HAP-1 (cell line): ENCODE measurements at places on chromosomes 16 and 17.

- DNase-seq: no peak
These were observed 9.8 kb downstream of the MIEF2 start for GRCh38 chr17:18270046-18270931.

DNA sequence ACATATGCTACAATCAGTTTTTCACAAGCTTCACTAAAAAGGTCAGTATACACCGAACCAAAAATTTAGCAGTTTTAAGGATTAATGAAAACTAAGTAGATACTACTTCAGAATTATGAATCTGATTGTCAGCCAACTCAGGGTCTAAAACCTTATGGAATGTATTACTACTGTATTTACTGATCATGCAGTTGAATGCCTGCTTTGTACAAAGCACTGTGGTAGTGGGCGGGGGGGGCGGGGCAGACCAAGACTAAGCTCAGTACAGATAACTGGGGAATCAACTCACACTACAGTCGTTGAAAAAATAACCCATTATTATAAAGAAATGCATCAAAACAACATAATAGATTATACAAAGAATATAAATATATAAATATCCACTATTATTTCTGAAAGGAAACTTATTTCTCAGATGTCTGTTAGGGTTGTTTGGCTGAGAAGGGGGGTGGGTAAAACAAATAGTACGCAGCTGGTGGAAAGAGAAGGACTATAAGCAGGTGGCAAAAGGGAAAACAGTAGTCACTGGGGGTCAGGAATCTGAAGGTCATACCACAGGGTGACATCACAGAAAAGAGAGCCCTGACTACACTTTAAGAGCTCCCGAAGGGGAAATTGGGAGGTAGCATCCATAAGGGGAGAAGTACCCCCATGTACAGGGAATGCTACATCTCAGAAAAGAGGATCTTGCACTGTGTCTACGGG, 109.4 kb upstream of the AXIN2 start:
- DNase-seq: no peak

DNA sequence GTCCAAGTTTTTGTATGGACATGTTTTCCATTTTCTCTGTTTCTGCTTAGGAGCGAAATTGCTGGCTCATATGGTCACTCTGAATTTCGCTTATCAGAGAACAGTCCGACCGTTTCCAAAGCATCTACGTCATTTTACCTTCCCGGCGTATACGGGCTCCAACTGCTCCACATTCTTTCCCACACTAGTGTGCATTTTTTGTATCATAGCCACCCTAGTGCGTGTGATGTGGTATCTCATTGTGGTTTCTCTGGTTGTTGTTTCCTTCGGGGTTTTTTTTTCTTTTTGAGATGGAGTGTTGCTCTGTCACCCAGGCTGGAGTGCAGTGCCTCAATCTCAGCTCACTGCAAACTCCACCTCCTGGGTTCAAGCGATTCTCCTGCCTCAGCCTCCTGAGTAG, 31.0 kb upstream of the BHLHA9 start:
- no peak for DNase-seq

GRCh38 chr17:42407289-42407836, 15.7 kb downstream of the CAVIN1 start:
- peak; percentile 58 for DNase-seq

DNA sequence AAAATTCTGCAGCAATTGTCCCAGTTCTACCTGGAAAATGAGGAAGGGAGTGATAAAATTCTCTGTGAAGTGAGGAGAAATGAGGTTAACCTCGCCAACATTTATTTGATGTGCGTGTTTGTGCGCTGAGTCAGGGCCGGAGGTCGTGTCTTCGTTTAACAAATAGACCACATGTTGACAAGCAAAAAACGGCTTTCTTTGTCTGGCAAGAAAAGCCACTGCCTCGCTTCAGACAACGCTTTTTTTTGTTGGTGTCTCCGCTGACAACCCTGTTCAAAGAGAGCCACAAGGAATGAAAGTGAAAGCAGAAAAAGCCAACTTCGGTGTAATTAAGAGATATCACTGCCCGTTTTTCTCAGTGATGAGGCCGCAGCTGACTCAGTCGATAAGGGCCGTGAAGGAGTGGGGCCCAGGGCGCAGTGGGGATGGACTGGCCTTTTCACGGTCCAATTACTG, 510.6 kb downstream of the CDH13 start:
- no peak for DNase-seq

- no peak for DNase-seq
These were observed 27.8 kb upstream of the ITGA3 start for GRCh38 chr17:50027881-50028735.

- no peak for DNase-seq
These were observed 2.3 kb downstream of the TMEM186 start for GRCh38 chr16:8795091-8795490.

DNA sequence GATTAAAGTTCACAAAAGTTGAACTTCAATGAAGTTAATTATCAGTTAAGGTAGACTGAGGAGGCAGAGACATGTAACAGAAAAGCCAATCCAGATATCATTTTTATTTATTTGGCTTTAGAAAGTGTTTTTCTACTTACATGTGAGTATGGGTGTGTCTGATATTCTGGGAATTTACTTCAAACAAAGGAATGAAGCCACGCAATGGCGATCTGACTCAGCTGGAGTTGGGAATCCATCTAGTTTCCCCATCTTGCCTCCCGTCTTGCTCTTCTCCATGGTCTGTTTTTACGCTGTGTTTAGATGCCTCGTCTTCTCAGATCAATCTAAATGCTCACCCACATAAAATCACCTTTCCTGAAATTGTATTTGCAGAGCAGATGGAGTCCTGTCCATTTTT, 1.7 kb upstream of the KCNJ16 start:
- DNase-seq: no peak

GRCh38 chr17:62093188-62094155, 28.4 kb upstream of the MED13 start:
- no peak for DNase-seq

GRCh38 chr17:79950751-79951150, 84.9 kb downstream of the TBC1D16 start:
- peak; percentile 85 for DNase-seq

GRCh38 chr17:78041386-78042179, 83.1 kb downstream of the TNRC6C start:
- no peak for DNase-seq

DNA sequence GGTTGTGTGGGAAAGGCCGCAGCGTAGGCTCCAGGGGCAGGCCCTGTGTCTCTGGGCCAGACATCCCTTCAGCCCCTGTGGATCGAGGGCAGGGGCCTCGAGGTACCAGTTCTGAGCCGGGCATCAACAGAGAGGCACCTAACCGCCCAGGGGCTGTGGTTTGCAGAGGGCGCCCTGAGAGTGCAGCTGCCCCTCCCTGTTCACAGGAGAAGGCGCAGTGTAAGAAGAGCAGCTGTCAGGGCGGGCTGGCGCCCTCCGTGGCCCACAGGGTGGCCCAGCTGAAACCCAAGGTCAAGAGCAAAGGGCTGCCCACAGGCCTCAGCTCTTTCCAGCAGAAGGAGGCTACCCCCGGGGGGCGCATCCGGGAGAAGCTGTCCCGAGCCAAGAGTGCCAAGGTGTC, 56.5 kb downstream of the ACTG1 start:
- no peak for DNase-seq

- DNase-seq: no peak
These were observed 3.4 kb upstream of the SLC5A10 start for GRCh38 chr17:18948476-18949006.

GRCh38 chr17:36460265-36460937, 26.1 kb upstream of the ZNHIT3 start:
- DNase-seq: no peak

DNA sequence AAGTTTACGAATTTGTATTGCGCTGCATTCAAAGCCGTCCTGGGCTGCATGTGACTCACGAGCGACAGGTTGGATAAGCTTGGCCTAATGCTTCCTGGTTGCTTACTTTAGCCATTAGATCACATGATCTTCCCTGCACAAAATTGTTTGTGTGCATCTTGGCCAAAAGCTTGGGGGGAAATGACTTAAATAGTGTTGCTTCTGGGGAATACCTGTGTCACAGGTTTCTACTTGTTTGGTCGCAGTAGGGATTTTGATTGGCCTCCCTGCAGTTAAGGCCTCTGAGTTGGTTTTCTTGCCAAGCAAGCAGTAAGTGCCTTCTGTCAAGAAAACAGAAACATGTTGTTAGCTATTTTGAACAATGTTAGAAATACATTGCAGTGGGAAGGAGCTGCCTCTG, 39.6 kb upstream of the DUSP14 start:
- no peak for DNase-seq

GRCh38 chr17:12866244-12866643, 76.9 kb downstream of the ARHGAP44 start:
- DNase-seq: no peak

DNA sequence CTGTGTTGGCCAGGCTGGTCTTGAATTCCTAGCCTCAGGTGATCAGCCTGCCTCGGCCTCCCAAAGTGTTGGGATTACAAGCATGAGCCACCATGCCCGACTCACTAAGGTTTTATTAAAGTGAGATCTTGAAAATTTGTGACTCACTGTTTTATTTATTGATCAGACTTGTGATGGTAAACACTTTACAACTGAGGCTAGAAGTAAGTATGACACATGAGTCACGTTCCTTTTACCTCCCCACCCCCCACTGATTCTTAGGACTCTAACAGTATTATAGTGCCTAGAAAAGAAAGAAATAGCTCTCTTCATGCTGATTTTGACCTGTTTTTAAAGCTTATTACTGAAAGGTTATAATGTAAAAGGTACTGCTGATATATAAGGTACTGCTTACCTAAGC, 160.6 kb downstream of the TANC2 start:
- DNase-seq: no peak

DNA sequence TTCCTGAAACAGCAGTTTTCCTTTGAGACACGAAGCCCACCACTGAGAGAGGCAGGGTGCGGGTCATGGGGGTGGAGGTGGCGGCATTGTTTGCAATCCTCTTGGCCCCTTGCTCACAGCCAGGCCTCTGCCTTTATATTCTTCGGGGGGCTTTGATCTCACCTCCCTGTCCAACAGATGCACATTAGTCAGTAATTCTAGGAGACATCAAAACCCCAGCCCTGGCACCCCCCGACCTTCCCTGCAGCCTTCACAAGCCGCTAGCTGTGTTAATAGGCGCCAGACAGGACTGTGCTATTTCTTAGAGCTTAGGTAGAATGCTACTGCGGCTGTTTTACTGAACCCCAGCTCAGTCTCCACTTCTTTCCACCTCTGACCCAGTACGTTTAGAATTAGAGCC, 212.6 kb downstream of the RBFOX1 start:
- DNase-seq: no peak

- DNase-seq: no peak
These were observed 301.8 kb downstream of the CPPED1 start for GRCh38 chr16:12501707-12502457.

DNA sequence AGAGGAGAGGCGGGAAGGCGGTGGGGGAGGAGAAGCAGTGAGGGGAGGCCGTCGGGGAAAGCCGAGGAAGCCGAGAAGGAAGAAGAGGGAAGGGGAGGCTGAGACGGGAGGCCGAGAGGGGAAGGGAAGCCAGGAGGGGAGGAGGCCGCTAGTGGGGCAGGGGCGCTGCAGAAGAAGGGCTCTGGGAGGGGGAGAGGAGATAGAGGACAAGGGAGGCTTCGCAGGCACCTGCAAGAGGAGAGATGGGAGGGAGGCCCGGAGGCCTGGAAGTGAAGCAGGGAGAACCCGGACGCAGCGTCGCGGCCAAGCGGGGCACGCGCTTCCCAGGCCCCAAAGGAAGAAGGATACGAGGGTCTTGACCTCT, 2.3 kb downstream of the C17orf58 start:
- no peak for DNase-seq

- DNase-seq: no peak
These were observed 342.2 kb upstream of the TNRC6C start for GRCh38 chr17:77616254-77616731.

- peak; percentile 32 for DNase-seq
These were observed 71.1 kb upstream of the TMEM97 start for GRCh38 chr17:28247671-28248555.

DNA sequence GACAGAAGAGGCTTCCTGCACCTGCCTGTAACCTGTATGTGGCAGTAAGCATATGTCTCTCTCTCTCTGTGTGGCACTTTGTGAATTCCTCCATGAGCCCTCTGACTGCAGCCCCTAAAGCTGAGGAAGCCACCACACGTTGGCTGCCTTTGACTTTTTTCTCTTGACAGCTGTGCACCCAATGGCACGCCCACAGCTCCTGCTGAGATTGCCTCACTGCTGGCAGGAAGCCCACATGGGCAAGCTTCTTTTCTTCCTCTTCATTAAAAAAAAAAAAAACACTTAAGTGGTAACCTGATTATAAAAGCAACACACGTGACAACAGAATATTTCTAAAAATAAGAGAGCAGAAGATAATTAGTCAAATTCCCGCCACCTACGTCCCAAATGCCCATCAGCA, 34.0 kb upstream of the PIRT start:
- DNase-seq: no peak

- DNase-seq: peak; percentile 68
These were observed at the start of gene STAT5A for GRCh38 chr17:42287977-42288802. STAT5A (plus strand) TSS chr17:42288498; CDS start chr17:42289412, 914 bp downstream.
